ENCODE measurements at places on chromosomes 11 and 22. TPM values are rescaled to one million over a fixed set of nuclear protein-coding genes. Genes with fewer than 3 reads are reported as not detected.

The OR52B6 gene
- not detected for total RNA-seq

The MISFA gene
- total RNA-seq = 2.8 TPM

The BACE1 gene
- total RNA-seq = 33.4 TPM

The FKBP2 gene
- 34.3 TPM for total RNA-seq

The CATSPER1 gene
- not detected for total RNA-seq

The CDC42BPG gene
- total RNA-seq = 0.08 TPM

The OR5A1 gene
- total RNA-seq = not detected

The SLN gene
- not detected for total RNA-seq

The NLRP14 gene
- not detected for total RNA-seq

The MMP7 gene
- not detected for total RNA-seq

The PNPLA5 gene
- total RNA-seq = not detected

The NEFH gene
- 0.54 TPM for total RNA-seq

The INSC gene
- total RNA-seq = 0.81 TPM

The TMEM225 gene
- not detected for total RNA-seq

The RTCB gene
- 74.8 TPM for total RNA-seq

The CRYBB3 gene
- total RNA-seq = not detected

The PNPLA3 gene
- total RNA-seq = 2.9 TPM

The ZC3H7B gene
- total RNA-seq = 45.9 TPM

The IRAG1 gene
- total RNA-seq = 17.6 TPM

The HMBS gene
- 5.3 TPM for total RNA-seq

The GRIA4 gene
- 1.2 TPM for total RNA-seq

The FOLH1 gene
- total RNA-seq = not detected

The BLID gene
- 30.6 TPM for total RNA-seq

The BAIAP2L2 gene
- 3.2 TPM for total RNA-seq

The C11orf91 gene
- not detected for total RNA-seq
